Gastroesophageal sphincter (tissue), 4 donors: ENCODE measurements at places on chromosomes 3 and 15.

DNA sequence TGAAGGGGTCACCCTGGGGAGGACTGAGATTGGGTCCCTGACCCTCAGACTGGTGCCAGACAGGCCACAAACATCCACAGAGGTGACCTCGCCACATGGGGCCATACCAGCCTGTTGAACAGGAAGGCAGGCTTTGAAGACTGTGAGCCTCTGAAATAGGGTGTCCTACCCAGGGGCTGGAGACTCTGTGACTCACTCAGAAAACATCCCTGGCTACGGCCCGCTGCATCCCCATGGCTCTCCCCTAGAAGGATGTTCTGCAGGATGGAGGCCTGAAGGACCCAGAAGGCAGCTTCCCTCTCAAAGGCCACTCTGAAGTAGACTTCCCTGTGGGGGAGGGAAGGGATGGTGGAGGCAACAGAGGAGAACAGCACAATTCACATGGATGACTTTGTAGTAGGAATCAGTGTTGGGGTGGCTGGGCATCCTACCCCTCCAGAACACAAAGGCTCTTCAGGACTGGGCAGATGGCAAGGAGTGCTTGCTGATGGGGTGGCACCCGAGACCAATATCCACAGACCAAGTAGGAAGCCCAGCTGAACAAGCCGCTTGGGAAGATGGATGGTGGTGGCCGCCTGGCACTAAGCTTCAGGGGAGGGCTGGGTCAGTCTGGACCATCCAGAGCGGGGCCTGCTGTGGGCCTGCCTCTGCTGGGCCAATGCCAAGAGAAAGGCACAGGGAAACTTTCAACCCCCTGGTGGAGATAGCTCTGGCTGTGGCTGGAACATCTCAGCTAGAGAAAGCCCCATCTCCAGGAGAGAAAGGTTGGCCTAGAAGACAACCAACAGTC is 37.6 kb upstream of the DUSP7 start:
- ATAC-seq, result no peak

DNA sequence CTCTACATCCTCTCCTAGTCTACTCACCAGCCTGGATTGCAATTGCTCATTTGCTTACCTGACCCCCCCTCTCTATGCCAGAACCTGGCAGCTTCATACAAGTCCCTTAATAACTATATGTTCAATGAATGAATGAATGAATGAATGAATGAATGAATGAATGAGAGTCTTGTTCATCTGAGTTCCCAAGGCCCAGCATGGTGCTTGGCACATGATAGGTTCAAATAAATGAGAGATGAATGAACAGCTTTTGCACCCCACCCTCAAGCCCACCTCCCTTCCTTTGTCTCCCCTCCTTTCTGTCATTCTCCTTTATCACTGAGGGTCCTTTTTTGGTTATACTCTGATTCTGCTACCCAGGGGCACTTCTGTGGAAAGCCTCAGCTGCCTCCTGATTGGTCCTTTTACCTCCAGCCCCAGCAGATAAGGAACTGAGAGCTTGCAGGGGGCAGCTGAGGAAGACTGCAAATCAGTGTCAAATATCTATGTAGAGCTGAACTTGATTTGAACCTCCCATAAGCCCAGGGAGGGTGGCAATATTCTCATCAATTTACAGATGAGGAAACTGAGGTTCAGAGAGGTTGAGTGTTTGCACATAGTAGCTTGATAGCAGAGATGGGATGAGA is 54.1 kb upstream of the CHRNB4 start:
- no peak for ATAC-seq

DNA sequence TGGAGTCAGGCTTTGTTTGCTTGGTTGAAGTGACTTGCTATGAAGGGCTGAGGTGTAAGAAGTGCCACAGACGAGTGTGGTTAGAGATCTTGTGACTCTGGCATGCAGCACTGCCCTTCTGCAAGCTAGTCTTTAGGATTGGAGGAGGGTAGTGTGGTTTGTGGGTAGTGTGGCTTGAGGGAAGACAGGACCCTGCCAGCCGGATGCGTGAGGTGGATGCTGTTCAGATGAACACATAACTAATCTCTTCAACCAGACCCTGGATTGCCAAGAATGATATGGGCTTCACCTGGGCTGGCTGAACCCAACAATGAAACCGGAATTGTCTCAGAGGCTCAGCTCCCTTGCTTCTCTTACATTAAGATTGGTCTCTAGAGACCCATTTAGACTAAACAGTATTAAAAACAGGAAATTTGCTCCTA is 32.7 kb downstream of the STARD9 start:
- ATAC-seq, result peak; percentile 28

- ATAC-seq, result no peak
These were observed 5.6 kb upstream of the ABTB1 start for GRCh38 chr3:127667119-127667681.

- ATAC-seq, result no peak
These were observed 33.9 kb downstream of the GRAMD2A start for GRCh38 chr15:72163719-72164118.

- ATAC-seq, result peak; percentile 93
These were observed 482.7 kb upstream of the ADAMTS9 start for GRCh38 chr3:65170390-65171042.

- ATAC-seq, result no peak
These were observed 8.9 kb downstream of the UBAP1L start for GRCh38 chr15:65106011-65106590.

DNA sequence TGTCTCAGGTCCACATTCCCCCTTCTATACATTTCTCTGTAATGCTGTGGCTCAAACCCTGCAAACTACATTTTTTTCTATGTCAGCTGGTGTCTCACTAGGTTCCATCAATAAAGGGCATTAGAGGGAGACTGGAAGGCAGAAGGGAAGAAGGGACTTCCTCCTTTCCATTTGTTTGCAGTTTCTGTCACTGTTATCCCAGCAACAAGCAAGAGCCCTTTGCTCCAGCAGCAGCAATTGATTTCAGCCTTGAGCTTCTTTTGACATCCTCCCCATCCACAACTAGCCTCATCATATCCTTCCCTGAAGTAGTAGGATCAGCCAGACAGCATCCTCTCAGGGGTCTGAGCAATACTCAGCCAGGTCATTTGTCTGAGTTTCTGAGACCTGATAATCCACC is 5.3 kb upstream of the NCK1 start:
- no peak for ATAC-seq

DNA sequence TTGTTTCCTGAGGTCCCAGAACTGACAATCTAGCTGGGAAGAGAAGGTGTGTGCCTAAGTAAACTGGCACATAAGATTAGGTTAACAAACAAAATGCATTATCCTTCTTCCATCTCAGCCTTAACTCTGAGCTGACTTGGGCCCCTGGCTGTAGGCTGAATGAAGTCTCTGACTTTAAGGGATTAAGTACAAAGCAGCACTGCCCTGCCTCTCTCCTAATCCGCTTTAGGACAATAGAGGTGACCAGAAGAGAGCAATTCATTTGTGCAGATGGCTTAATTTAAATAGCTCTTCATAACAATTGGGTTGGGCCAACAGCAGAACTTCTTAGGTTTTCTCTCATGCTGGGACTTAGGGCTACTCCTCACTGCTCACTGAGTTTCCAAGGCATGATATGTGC is 181.6 kb upstream of the SOX14 start:
- ATAC-seq, result no peak

GRCh38 chr15:80787316-80787715 is 8.1 kb downstream of the CEMIP start:
- ATAC-seq, result no peak

- ATAC-seq, result no peak
These were observed 93.4 kb upstream of the TBL1XR1 start for GRCh38 chr3:177290633-177291032.

GRCh38 chr3:81218023-81218422 is 543.4 kb downstream of the GBE1 start:
- ATAC-seq, result no peak

DNA sequence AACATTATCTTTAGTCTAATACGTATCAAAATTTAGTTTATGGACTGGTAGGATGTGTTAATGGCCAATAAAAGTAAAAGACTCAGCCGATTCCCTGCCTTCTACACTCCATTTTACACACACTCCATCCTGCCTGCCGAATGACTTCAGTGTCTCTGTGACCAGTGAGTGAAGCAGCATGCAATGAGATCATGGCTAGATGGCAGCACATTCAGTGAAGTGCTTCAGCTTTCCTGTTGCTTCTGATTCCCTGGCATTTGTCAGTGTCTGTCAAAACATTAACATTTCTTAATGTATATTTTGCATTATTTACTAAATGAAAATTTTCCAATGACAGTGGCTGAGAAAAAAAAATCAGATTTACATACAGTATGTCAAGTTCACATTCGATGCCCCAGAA is 412.0 kb downstream of the FHIT start:
- ATAC-seq, result no peak

- ATAC-seq, result peak; percentile 1
These were observed 432 bp upstream of the RAD54L2 start for GRCh38 chr3:51538115-51538458.

DNA sequence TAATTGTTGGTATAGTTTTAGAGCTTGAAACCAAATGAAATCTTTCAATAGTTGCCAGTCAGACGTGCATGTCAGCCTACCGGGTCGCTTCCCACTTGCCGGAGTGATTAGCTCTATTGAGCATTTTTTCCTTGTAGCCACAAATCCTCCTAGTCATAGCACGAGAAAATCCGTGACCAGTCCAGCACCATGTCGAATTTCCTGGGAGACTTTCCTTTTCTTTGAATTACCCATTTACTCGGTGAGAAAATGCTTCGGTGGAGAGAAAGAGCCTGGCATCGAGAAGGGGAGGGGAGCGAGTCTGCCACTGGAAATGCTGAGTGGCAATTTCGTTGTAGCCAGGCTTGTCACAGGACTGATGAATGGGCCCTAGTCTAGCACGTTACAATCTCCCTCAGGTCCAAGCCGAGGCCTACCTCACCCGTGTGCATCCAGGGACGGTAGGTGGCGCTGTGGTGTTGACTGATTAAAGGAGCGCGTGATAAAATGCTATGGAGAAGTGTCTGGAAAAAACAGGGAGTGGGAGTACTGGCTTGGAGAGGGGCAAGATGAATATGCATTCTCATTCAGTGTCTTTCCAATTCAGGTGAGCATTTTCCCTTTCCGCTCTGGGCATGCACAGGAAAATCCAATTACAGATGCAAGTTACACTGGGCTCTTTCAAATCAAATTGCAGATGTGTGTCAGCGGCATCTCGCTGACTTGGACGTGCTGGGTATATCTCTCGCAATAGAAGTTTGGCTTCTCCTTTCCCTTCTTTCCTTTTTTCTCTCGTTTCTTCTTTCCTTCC is 238.8 kb downstream of the EDEM1 start:
- ATAC-seq, result peak; percentile 67
